ENCODE measurements at places on chromosomes 12 and 14. TPM values are rescaled to one million over a fixed set of nuclear protein-coding genes. Genes with fewer than 3 reads are reported as not detected.

The CCDC196 gene
- total RNA-seq: not detected

The BLOC1S1 gene
- 322 TPM for total RNA-seq

The PTGER2 gene
- 0.78 TPM for total RNA-seq

The KLRD1 gene
- total RNA-seq: 0.22 TPM

The MAP3K9 gene
- total RNA-seq: 2.5 TPM

The DCAF4 gene
- total RNA-seq: 21.9 TPM

The KIF26A gene
- total RNA-seq: 1.4 TPM

The MEG3 gene
- total RNA-seq: 2.7 TPM

The RAD51B gene
- total RNA-seq: 2.4 TPM

The AQP5 gene
- total RNA-seq: not detected

The CEP170B gene
- 4.5 TPM for total RNA-seq

The TAS2R42 gene
- not detected for total RNA-seq

The INSM2 gene
- total RNA-seq: not detected

The GSG1 gene
- not detected for total RNA-seq

The CERS5 gene
- total RNA-seq: 9.2 TPM

The DNAJC22 gene
- not detected for total RNA-seq

The DNAI7 gene
- total RNA-seq: not detected

The CCDC38 gene
- not detected for total RNA-seq

The FOXN4 gene
- not detected for total RNA-seq

The NOS1 gene
- total RNA-seq: 6.4 TPM

The SMIM41 gene
- not detected for total RNA-seq

The FGF6 gene
- 5.9 TPM for total RNA-seq

The ACOT6 gene
- total RNA-seq: not detected

The RIMBP2 gene
- not detected for total RNA-seq

The TAS2R30 gene
- total RNA-seq: 0.34 TPM

The MYH6 gene
- 508 TPM for total RNA-seq
